ENCODE measurements at places on chromosomes 4 and X.

DNA sequence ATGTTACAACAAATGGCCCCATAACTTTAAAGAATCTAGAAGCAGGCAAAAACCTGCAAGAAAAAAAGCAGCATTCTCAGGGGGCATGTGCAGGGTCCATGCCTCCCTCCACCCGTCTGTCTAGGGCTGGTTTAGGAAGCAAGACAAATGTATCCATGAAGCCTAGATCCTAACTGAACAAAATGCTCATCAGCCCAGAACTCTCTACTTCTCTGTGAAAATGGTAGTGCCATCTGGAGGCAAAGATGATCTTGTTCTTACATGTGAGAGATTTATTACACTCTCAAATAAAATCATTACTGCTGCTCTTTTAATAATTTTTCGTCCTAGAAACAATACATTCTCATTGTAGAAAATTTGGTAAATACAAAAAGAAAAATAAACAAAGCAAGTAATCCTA lies 26.7 kb downstream of the NR3C2 start:
- no peak for DNase-seq

- no peak for DNase-seq
Observed at GRCh38 chr4:74097631-74098426, 1.2 kb downstream of the CXCL2 start.

DNA sequence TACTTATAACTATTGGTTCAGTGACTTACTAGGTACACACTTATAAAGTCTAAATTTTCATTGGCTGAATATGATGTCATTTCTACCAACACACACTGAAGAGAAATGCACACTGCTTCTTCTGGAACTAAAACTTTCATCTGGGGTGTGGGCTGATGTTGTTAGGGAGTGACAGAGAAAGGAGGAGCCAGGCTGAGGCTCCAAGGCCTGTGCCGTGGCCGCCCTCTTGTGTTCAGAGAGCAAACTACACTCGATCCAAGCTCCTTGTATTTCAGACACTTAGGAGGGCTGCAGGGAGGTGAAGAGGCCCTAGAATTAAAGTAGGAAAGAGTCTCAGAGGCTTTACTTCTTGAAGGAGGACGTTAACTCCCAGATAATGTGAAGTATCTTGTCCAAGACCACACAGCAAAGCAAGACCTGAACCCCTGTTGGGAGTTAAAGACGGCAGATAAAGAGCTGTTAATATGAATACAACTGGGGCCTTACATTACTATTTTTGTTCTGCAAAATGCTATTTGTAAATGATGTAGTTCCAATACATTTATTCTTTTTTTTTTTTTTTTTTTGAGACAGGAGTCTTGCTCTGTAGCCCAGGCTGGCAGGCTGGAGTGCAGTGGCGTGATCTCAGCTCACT lies 137.5 kb downstream of the AFAP1 start:
- DNase-seq: no peak

DNA sequence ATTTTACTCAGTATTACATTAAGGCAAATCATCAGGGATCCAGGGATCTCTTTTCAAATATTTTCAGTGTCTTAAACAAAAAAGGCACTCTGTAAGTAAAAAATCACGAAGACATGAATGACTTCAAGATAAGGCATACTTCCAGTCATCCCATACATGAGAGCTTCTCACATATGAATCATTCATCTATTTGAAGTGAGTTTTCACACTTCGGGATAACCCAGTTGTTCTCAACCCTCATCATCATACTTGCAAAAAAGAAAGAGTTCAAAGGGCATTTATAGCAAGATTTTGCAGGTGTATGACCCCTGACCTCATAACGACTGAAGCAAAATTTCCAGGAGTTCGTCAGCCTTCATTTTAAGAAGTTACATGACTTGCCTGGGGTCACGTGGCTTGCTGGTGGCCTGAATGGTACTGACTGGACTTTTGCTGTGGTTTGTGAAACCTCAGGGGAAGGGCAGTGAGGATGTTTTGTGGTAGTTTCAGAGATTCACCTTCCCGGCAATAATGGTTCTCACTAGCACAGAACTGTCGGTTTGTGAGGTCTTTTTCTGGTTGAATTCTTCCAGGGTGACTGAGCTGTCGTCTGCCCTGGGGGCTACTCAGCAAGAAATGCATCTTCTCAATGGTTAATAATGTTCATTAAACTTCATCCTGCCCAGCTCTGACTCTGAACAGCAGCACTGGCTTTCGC lies 115.8 kb upstream of the SHISA3 start:
- no peak for DNase-seq

- no peak for DNase-seq
Observed at GRCh38 chrX:102808336-102808735, 87.8 kb downstream of the GPRASP3 start.

GRCh38 chr4:45072981-45073380 lies 346.6 kb upstream of the GNPDA2 start:
- no peak for DNase-seq

DNA sequence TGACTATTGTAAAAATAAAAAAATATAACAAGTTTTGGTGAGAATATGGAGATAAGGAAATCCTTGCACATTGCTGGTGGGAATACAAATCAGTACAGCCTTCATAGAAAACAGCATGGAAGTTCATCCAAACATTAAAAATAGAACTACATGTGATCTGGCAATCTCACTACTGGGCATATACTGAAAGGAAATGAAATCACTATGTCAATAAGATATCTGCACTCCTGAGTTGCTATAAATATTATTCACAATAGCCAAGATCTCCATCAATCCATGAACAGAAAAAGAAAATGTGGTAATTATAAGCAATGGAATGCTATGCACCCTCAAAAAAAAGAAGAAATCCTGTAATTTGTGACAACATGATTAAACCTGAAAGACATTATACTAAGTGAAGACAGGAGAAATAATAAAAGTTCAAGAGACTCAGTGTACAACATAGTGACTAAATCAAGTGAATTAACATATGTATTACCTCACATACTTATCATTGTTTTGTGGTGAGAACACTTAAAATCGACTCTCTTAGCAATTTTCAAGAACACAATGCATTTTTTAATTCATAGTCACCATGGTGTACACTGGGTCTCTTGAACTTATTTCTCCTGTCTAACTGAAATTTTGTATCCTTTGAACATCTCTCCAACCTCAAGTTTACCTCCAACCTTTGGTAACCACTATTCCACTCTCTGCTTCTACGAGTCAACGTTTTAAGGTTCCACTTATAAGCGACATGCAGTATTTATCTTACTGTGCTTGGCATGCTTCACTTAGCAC lies 1703.7 kb upstream of the AGA start:
- no peak for DNase-seq

DNA sequence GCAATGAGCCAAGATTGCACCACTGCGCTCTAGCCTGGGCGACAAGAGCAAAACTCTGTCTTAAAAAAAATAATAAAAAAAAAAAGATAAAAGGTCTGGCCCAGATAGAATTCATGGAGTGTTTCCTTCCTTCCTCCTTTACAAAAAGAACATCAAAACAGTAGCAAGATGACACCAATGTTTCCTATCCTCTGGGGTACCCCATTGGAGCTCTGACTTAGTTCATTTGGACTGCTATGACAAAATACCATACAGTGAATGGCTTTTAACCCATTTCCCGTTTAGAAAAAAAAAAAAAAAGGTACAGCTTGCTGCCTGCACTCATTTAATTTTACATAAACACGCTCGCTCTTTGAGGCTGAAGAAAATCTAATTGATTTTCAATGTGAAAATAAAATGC lies 89.9 kb upstream of the PRKX start:
- DNase-seq: no peak

GRCh38 chrX:27598312-27598711 lies 8.2 kb downstream of the DCAF8L2 start:
- no peak for DNase-seq

GRCh38 chrX:48043056-48043455 lies 28.4 kb downstream of the ZNF630 start:
- DNase-seq: no peak

Data from LNCaP clone FGC (cell line).